GM03348 (cell line): ENCODE measurements at places on chromosomes 1 and 21.

GRCh38 chr1:87318056-87318650 is 10.5 kb upstream of the LMO4 start:
- no peak for DNase-seq

GRCh38 chr21:41497008-41497407 is 10.9 kb downstream of the TMPRSS2 start:
- DNase-seq, result no peak

- peak; percentile 29 for DNase-seq
Observed at GRCh38 chr1:173097001-173097400, 46.3 kb upstream of the TNFSF18 start.

- no peak for DNase-seq
Observed at GRCh38 chr21:34143685-34144182, 70.4 kb downstream of the MRPS6 start.

- no peak for DNase-seq
Observed at GRCh38 chr1:50645139-50645538, 221.9 kb upstream of the DMRTA2 start.

DNA sequence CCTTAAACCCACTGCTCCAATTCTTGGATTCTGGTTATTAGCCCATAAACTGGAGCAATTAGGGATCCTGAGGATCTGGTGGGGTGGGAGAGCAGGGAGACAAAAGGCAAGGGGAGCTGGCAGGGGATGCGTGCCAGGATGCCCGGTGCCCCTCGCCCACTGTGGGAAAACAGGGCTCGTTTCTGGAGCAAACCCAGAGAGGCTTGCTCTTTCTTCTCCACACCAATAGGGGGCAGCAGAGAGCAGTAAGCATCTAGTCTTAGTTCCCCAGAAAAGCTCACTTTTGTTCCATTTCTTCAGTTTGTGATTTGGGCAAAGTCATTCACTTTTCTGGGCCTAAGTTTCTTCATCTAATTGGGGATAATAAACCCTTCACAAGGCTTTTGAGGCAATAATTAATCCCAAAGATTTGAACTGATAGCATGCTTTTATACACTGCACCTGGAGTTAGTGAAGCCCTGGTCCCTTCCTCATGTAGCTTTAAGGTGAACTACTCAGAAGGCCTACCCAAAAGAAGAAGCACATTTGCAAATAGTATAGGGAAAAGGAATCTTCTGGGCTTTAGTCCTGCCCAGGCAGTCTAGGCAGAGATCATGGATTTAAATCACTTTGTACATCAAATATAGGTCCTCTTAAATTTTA is 160.6 kb upstream of the USP24 start:
- DNase-seq, result peak; percentile 77

- DNase-seq, result no peak
Observed at GRCh38 chr1:111930356-111930755, 59.1 kb downstream of the KCND3 start.
